ENCODE measurements at places on chromosomes 4 and X. TPM values are rescaled to one million over a fixed set of nuclear protein-coding genes. Genes with fewer than 3 reads are reported as not detected.
A peak's percentile ranks its signal among the peaks of the same experiment; 100 is the strongest.

The IL2 gene
- not detected for total RNA-seq

The EDA gene
- total RNA-seq: 1.9 TPM

The GABRG1 gene
- not detected for total RNA-seq

DNA sequence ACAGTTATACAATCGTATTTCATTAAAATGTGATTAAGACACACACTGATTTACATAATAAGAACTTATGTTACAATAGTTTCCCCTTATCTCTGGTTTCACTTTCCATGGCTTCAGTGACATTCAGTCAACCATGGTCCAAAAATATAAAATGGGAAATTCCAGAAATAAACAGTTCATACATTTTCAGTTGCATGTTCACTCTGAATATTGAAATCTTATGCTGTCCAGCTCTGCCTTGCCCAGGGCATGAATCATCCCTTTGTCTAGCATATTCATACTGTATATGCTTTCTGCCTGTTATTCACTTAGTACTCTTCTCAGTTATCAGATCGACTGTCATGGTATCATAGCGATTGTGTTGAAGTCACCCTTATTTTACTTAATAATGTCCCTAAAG is 173.8 kb upstream of the DCAF12L2 start:
- no peak for DNase-seq

DNA sequence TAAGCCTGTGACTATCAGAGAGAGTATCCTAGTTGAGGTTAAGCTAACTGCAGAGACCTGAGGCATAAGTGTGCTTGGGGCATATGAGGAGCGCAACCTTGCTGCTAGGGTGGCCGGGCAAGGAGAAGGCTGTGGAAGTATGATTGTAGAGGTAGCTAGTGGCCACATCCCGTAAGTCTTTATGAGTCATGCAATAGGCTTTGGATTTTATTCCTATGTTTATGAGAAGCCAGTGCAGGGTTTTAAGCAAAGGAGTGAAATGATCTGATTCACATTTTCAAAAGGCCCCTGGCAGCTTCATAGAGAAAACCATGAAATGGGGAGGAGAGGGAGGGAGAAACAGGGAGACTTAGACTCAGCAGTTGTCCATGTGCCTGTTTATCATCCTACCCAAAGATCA is 92.1 kb upstream of the WDFY3 start:
- no peak for DNase-seq

DNA sequence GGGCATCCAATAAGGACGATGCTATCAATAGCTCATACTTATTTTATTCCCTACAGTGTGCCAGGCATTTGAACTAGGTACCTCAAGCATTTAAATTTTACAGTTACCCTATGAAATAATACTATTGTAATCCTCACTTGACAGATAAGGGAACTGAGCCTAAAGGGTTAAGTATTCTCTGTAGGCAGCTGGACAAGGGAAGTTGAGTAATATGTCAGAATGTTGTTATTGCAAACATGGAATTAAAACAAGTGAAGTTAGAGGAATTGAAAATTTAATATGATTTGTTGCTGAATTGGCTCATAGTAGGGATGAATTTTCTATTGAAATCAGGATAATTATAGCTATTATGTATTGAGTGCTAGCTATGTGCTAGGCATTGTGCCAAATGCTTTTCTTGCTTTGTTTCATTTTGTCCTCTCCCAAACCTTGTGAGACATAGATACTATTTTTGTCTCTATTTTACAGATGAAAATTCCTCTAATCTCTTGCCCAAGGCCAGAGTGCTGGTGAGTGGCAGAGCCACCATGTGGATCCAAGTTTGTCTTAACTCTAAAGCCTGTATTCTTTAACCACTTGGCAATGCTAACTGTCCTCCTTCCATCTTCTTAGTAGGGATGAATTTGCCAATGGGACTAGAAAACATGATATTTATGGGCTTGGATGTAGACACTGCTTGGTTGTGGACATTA is 58.1 kb downstream of the TMEM164 start:
- DNase-seq: no peak

The ADH7 gene
- total RNA-seq: 0.42 TPM

DNA sequence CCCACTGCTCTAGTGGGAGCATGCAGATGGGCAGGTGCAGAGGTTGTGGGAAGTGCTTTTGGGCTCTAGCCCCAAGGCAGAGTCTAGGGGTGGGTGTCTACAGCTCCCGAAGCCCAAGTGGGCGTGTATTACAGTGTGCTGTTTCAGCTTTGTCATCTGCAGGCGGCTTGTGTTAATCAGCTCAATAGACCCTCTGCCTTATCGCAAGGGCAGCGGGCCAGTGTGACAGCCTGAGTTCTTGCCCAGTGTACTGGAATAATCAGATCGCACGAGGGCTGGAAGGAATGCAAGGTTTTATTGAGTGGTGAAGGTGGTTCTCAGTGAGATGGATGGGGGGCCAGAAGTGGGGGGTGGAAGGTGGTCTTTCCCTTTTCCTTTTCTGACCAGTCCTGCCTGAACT is 529.4 kb upstream of the AMOT start:
- no peak for DNase-seq

- DNase-seq: no peak
Observed at GRCh38 chr4:43886196-43886595, 562.4 kb downstream of the KCTD8 start.

- DNase-seq: no peak
Observed at GRCh38 chr4:172806841-172807240, 361.8 kb upstream of the GALNT7 start.

- DNase-seq: peak; percentile 65
Observed at GRCh38 chrX:39730662-39731329, 367.0 kb downstream of the BCOR start.

GRCh38 chr4:2135083-2135482 is 76.0 kb downstream of the NAT8L start:
- no peak for DNase-seq

DNA sequence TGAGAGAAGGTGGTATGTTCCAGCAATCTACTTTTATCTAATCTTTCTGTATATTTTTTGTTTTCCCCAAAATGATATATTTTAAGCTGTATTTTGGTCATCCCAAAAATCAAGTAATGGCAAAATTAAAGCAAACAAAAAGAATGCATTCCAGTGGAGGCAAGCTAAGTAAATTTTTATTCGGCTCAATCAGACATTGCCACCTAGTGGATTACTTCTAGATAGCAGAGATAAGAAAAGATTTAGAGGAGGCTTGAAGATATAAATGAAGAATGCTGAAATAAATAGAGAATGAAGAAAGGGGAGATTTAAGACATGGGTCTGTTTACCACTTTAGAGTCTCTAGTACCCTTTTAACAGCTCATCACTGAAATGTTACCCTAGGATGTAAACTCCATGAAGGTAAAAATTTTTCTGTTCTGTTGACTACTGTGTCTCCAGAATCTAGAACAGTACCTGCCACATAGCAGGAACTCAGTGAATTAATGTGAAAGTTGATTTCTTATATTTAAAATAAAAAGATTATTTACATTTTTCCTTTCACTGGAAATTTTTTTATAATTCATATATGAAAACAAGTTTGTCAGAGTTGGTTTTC is 110.9 kb upstream of the ANK2 start:
- DNase-seq: no peak

GRCh38 chr4:169723207-169723965 is 34.4 kb downstream of the HPF1 start:
- DNase-seq: no peak

DNA sequence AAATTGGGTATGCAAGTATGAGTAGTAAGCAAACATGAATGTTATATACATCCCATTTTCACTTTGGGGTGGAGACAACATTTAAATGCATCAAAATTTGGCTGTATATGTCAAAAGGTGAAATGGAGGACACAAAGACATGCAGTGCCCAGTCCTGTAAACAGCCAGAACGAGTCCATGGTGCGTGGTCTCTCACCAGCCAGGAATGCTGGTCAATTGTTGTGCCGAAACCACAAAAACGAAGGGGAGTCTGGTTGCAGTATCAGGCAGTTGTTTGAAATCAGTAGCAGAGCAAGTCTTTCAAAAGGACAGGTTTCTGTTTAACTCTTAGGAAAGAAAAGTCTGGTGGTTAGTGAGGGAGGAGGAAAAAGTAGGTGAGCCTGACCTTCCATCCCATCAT is 22.3 kb upstream of the RNF150 start:
- DNase-seq: no peak

DNA sequence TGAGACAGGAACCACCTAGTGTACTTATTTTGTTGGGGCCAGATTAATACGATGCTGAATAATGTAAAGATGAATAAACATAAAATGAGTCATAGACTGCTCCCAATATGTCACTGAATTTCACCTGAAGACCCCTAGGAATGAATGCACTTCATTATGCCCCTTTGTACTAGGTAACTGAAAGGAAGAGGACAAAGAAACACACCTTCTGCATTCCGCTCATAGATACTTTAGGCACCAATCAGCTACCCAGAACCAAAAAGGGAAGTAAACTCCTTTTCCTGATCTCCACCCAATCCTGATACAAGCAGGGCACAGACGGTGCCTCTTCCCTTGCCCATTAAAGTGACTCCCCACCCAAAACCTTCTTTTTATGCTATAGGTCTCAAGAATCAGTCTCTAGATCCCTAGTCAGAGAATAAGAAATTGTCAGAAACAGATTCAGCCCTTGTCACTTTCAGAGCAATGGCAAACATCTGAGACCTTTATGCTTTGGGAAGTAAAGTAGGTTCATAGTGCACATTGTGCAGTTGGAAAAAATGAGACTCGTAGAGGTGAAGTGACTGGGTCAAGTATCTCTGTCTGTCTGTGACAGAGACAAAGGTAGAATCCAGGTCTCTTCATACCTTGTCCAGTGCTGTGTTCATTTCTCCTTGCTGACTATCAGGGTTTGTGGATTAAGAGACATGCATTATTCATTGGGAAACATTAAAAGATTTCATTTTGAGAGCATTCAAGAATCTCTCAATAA is 2.3 kb downstream of the GPR174 start:
- no peak for DNase-seq

- DNase-seq: no peak
Observed at GRCh38 chrX:49260221-49260985, 4.1 kb downstream of the FOXP3 start.

DNA sequence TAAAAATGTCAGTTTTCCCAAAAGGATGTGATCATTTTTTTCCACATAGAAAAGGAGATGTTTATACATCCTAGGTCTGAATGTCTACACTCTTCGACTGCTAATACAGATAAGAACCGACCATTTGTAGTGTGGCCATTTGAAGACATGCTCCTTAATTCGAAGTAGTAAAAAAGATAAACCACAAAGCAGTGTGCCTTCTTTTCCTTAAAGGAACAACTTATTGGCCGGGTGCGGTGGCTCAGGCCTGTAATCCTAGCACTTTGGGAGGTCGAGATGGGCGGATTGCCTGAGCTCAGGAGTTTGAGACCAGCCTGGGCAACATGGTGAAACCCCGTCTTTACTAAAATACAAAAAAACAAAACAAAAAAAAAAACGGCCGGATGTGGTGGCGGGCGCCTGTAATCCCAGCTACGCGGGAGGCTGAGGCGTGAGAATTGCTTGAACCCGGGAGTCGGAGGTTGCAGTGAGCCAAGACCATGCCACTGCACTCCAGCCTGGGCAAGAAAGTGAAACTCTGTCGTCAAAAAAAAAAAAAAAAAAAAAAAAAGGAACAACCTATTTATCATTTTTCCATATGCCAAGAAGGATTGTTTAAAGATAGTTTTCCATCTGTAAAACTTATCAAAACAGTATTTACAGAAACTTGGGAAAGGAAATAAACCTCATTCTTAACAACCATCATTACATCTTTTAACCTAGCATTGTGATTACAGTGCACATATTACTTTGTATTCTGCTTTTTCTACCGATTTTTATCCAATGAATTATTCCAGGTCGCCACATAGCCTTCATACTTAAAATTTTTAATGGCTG is 2.6 kb downstream of the INTS6L start:
- no peak for DNase-seq

GRCh38 chrX:48683411-48683982 is at the start of gene WAS:
Gene WAS (plus strand): TSS chrX:48683799. CDS start chrX:48683854, 55 bp downstream.
- no peak for DNase-seq

The GPC4 gene
- total RNA-seq: 1.3 TPM

GRCh38 chrX:45824471-45824870 is 623.8 kb upstream of the DIPK2B start:
- DNase-seq: no peak

The SYP gene
- total RNA-seq: 0.32 TPM

- no peak for DNase-seq
Observed at GRCh38 chr4:55030589-55030988, 94.8 kb downstream of the KDR start.

GRCh38 chrX:56786889-56787733 is 58.1 kb downstream of the NBDY start:
- DNase-seq: peak; percentile 2

All from right lobe of liver (tissue), 6 donors.